ENCODE measurements at places on chromosomes 2 and 18.

- DNase-seq, result no peak
Observed at GRCh38 chr2:209817844-209818271, 46.2 kb downstream of the UNC80 start.

GRCh38 chr2:176914371-176914770, 298.2 kb upstream of the HNRNPA3 start:
- DNase-seq, result no peak

DNA sequence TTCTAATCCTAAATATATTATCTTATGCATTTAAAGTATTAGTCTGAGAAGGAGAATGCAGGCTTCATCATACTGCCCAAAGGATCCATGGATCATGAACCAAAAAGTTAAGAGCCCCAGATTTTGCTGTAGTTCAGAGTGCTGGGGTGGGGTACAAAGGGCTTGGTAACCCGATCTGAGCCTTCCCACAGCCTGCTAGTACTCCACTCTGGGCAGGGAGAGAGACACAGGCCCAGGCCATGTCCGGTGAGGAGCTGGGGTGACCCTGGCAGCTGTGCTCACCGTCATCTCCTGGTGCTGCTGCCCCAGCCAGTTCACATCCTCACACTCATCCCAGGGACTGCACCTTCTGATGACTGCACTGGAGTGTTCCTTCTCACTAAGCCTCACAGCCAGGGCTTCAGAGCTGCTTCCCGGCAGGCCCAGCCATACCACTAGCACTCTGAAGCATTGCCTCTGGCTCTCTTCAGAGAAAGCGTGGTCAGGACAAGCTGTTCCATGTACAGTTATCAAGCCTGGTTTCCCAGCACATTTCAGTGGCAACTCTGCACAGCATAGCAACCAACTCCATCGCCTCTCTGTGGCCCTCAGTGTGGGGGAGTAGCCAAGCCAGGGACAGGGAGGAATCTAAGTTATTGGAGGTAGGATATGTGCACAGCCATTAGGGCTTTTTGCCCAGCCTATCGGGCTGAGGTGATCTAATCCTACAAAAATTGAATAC, 189.0 kb upstream of the CTAGE1 start:
- DNase-seq, result no peak

GRCh38 chr18:70554854-70555445, 266.1 kb downstream of the SOCS6 start:
- DNase-seq, result no peak

DNA sequence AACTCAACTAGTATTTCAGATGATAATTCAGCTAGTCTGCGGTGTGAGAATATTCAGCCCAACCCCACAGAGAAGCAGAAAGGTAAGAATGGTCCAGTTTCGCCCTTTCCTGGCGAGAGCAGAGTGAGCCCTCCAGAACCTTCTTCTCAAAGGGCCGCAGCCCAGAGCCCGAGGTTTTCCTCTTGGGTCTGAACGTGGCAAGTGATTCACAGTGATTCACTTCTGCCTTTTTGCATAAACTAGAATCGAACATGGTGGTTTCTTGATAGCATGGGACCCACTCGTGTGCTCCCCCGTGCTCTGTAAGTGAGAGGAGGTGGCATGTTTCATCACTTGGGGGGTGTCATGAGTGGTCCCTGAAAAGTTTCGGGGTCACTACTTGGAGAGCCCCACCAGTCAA, 24.2 kb downstream of the TRAF3IP1 start:
- DNase-seq, result no peak

DNA sequence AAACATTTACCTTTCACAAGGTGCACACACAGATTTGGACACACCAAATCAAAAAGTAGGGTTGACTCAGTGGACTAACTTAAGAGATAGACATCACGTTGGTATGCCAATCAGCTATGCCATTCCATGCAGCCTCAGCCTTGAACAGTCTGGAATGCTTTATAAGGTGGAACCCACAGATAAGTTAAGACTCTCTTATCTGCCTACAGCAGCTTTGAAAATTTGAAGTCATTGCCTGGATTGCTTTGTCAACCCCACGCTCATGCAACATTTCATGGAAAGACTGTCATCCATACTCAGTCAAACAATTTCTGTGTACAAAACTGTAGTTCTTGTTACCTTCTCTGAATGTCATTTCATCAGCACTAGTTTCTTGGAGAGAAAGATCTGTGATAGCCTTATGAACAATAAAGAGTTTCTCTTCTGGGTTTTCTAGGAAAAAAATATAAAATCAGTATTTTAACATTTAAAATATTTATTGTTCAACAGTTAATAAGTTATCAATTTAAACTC, 1.2 kb downstream of the ERMN start:
- no peak for DNase-seq

DNA sequence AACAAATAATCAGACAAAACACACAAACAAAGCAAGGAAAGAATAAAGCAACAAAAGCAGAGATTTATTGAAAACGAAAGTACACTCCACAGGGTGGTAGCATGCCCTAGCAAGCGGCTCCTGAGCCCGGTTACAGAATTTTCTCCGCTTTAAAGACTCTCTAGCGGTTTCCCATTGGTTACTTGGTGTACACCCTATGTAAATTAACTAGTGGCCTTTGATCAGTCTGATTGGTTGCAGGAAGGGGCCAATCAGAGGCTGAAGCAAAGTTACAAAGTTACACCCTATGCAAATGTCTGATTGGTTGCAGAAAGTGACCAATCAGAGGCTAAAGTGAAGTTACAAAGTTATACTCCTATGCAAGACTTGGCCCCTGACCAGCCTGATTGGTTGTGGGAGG, 242.9 kb downstream of the LDLRAD4 start:
- no peak for DNase-seq

GRCh38 chr2:195003881-195004471, 653.0 kb upstream of the SLC39A10 start:
- no peak for DNase-seq

- DNase-seq, result no peak
Observed at GRCh38 chr18:7319161-7319560, 88.3 kb downstream of the LRRC30 start.

DNA sequence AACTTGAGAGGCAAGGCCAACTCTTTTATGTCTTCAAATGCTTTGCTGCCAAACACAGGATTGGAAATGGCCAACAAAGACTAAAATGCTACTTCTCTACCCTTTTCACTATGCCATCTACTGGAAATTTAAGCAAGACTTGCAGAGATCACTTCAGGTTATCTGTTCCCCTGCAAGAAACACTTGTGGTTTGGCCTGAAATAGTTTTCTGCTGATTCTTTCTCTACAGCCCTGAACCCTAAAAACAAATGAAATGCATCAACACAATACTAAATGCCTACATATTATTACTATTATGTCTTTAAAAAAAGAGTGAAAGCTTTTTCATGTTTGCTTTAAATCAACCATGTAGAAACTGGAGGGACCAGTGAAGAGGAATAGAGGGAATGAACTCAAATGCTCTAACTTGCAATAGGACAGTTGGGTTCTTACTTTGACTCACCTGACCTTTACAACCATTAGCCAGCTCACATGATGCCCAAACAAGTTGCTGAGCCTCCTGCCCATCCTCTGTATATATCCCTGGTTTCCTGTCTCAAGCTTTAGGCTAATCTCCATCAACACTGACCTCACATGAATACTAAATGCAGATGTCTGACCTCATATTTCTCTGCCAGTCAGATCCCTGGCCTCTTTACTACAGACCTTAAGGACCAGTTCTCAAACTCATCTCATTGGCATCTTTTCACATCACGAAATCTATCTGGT, 17.5 kb upstream of the ADAM17 start:
- DNase-seq, result no peak

DNA sequence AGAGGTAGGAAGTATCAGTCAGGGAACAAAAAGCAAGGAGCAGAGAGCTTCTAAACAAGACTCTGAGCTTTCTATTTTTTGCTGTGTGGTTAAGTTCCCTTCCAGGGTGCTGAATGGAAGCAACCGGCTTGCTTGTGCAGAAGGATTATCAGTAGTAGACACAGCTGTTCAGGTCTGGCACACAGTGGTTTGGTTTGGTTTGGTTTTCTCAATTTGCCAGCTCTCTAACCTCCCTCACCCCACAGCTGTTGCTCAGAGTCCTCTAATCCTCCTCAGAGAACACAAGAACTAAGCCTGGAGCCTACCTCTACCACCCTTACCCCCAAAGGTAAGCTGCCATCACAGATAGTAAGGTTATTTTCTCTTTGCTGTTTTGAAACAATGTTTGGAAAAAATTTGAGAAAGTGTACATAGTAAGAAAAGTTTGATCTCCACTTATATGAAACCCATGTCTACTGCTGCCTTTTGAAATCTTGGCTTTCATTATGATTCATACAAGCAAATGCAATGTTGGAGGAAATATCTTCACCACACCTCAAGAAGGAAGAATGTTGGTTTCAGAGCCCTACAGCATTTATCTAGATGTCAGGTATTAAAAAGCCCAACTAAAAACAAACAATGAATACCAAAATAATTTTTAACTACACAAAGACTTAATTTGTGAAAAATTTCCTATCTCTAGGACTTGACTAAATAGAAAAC, 255.3 kb downstream of the NR4A2 start:
- DNase-seq, result no peak

- no peak for DNase-seq
Observed at GRCh38 chr18:49030692-49031443, 80.1 kb upstream of the SMAD7 start.

GRCh38 chr2:134261398-134262131, 7.7 kb downstream of the MGAT5 start:
- no peak for DNase-seq

DNA sequence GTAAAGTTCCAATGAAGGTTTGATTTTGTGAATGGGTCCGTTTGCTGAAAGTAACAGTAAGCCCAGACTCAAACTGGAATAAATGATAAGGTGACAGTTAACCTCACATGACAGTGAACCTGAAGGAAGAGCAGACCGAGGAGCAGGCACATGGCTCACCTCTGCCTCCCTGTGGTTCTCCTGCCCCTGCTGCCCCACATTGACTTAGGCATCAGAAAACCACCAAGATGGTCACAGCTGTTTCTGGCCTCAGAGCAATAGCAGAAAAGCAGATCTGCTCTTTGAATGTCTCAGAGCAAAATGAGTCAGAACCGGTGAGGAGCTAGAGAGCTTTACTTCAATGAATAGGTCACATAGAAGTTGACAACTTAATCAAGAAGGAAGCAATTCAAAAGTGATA, 487.6 kb downstream of the METTL4 start:
- DNase-seq, result no peak

- DNase-seq, result no peak
Observed at GRCh38 chr2:127326289-127326945, 32.5 kb upstream of the ERCC3 start.

GRCh38 chr2:43018179-43019024, 208.0 kb downstream of the ZFP36L2 start:
- DNase-seq, result no peak

- DNase-seq, result no peak
Observed at GRCh38 chr2:212284166-212284565, 254.4 kb downstream of the ERBB4 start.

DNA sequence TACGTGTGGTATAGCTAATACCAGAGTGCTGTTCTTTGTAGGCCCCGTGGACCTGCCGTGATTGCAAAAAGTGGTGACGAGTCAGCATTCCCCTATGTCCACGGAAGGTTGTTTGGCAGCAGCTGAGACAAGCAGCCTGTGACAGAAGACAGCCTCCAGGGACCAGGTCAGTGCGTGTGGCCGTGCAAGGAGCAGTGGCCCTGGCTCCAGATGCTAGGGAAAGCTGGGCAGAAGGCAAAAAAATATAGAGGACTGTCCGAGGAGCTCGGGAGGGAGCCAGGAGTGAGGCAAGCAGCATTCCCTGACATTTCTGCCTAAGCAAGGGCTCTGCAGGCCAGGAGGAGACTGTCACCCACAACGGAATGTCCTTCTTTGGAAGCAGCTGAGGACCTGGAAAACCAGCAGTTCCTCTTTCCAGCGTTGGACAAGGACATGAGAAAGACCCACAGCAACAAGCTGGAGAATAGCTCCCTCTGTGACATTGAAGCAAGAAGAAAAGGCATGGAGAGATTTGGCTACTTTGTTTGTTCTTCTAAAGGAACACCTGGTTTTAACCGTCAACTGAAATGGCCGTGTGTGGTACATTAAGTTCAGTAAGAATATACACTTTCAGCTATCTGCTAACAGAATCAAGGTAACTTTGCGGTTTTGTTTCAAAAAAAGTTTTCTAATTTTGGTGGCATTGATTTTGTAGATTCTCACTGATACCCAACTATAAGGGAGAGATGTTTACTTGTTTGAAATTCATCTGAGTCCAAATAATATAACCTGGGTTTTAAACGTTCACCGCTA, 58.3 kb downstream of the NPAS2 start:
- DNase-seq, result no peak

DNA sequence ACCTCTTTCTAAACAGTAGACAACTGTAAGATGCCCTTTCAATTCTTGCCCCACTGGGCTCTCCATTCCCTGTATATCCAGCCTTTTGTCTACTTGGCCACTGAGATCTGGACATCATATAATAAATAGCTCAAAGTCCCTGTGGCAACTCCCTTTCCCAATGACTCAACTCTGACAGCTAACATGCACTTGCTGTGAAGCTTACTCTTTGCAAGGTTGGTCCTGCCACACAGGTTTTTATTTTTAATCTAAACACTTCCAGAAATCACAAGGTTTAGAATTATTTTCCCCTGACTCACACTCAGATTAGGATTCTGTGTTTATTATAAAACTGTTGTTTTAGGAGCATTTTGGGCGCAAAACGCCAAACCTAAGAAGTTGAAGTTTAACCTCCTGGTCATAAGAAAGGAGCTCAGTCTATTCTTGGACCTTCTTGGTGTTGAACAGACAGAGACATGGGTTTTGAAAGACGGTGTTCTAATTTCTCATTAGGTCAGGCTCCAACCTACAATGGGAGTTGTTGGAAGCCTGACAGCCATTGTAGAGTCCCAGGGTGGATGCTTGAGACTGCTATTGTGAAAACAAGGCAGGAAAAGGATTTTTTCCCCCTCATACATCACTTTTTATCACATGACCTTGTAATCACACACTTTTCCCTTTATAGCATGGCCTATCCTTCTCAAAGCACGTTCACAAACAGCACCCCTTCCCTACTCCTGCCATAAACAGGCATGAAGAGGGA, 124.7 kb upstream of the SERPINE2 start:
- DNase-seq, result no peak

GRCh38 chr2:99514357-99514756, 24.5 kb upstream of the REV1 start:
- no peak for DNase-seq

- DNase-seq, result no peak
Observed at GRCh38 chr2:111204706-111205105, 84.0 kb downstream of the BCL2L11 start.

DNA sequence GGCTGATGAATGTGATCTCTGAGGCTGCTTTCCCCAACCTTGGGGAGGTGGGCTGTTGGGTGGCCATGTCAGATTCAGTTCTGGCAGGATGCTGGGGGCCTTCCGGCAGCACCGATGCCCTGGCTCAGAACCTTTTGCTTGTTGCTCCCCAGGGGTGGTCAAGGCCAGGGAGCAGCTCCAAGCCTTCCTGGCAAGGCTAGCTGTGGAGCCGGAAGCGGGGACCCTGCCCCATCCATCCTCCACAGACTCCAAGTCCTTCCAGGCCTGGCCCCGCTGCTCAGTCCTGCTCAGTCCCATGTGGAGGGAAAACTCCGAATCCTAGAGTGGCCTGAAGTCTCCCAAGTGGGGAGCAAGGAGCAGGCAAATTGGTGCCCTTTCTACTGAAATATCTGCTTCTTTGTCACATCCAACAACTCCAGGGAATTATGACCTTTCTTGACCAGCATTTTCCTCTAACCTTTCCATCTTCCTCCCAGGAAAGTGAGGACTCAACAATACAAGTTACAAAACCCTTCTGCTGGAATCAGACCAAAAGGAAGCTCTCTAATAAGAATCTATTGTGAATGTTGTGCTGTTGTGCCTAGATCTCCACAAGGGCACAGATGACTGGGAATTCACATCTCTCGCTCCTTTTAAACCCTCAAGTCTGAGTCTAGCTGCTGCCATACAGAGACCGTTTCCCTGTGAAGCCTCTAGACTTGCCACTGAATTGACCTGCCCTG, 134.0 kb downstream of the MCFD2 start:
- no peak for DNase-seq
